T-helper 2 cell treated with Interferon-gamma antibody and Interleukin-4, amounts not matched to agents 100 ng/mL and 5 ng/mL, for 36 hours (primary cell): ENCODE measurements at places on chromosomes 12 and 14. TPM values are rescaled to one million over a fixed set of nuclear protein-coding genes. Genes with fewer than 3 reads are reported as not detected.

Gene MIP
- total RNA-seq: not detected in 2 replicates

Gene LRP10
- 51.0 and 52.5 TPM in 2 replicates for total RNA-seq

Gene P2RX4
- 45.5 and 47.0 TPM in 2 replicates for total RNA-seq

Gene CCDC175
- total RNA-seq: not detected in 2 replicates

Gene NGB
- total RNA-seq: not detected in 2 replicates

Gene HELB
- 39.8 and 40.2 TPM in 2 replicates for total RNA-seq

Gene TPH2
- total RNA-seq: not detected in 2 replicates

Gene PROX2
- not detected in 2 replicates for total RNA-seq

Gene ALG10B
- total RNA-seq: 9.5 and 10.5 TPM in 2 replicates

Gene ACSS3
- not detected in 2 replicates for total RNA-seq
